ENCODE measurements at places on chromosomes 11 and 22.
A peak's percentile ranks its signal among the peaks of the same experiment; 100 is the strongest.

- no peak for DNase-seq
Measured at GRCh38 chr11:73971175-73971719, 11.4 kb downstream of the UCP2 start.

DNA sequence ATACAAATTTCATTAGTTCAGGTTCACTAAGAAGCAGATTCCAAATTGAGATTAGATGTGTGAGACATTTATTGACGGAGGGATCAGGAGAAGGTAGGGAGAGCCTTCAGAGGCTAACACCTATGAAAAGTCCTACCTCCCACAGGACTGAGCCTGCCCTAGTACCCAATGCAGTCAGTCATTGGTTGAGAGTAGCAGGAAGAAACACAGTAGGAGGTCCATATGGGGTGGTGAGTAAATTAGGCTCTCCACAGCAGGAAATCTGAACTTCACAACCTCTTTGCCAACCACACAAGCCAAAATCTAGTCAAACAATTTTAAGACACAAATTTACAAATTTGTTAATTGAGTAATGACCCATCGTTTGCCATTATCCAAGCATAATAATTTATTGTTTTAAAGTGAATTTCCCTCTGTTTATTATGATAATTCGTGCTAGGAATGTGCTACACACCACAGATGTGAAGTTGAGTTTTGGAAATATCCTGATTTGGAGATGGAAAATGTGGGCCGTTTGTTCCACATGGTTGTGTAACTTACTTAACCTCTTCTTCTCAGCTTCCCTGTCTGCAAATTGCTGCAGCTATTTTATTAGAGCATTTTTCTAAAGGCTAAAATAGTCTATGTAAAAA, 542.1 kb downstream of the ETS1 start:
- no peak for DNase-seq

- DNase-seq = no peak
Measured at GRCh38 chr11:34273099-34273498, 84.7 kb downstream of the ABTB2 start.

DNA sequence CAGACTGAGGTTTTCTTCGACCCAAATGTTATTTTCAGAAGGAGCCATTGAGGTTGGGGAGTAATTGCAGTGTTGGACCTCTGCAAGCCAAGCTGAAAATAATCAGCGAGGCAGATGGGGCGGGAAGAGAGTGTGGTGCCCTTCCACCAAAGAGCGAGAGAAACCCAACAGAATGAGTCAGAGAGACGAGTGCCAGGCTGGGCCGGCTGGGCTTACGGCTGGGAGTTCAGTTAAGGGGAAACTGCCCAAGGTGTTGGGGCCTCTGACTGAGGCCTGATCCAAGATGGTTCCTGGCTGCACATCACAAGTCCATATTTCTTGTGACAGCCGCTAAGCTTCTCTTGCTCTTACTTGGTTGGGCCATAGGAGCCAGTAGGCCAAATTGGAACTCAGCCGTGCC, 30.4 kb upstream of the CREB3L1 start:
- no peak for DNase-seq

- no peak for DNase-seq
Measured at GRCh38 chr22:30865656-30866055, 102.9 kb downstream of the MORC2 start.

DNA sequence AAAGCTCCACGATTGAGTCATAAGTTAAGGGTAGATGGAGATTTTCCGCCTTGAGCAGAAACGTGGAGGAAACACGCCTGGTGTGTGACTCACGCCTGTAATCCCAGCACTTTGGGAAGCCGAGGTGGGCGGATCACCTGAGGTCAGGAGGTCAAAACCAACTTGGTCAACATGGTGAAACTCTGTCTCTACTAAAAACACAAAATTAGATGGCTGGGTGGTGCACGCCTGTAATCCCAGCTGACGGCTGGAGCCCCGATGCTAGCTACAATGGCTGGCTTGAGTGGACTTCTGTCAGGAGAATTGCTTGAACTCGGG, 17.3 kb upstream of the DGCR8 start:
- DNase-seq = no peak

DNA sequence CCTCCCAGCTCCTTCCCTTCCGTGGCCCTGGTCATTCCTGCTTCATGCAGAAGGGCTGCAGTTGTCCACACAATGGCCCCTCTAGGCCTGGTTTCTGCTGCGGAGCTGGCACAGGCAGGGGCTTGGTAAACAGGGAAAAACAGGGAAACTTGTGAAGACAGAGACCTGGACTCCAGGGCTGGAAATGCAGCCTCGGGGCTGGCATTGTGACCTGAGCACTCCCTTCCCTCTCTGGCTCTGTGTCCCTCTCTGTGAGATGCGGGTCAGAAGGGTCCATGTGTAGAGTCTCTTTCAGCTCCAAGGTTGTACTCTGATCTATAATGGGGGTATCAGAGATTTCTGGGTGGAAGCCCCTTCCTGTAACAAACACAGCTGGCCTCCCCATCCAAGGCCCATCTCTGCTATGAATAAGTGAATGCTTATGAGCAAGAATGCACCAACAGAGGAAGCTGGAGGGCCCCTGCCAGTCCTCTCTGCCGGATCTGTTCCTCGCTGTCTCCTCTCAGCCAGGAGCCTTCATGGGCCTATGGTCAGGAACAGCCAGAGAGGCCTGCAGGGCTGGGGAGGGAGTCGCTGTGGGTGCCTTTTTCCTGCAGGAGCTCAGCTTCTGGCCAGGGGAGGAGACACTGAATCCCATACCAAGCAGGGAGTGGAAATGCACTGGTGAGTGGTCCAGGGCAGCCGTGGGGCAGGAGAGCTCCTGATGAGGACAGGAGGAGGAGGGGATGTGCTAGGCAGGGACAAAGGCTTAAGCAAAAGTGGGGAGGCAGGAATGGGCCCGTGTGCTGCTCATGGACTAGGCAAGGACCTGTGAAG, 6.7 kb upstream of the DERL3 start:
- no peak for DNase-seq

GRCh38 chr11:64911142-64911541, 5.9 kb downstream of the ATG2A start:
- DNase-seq = no peak

DNA sequence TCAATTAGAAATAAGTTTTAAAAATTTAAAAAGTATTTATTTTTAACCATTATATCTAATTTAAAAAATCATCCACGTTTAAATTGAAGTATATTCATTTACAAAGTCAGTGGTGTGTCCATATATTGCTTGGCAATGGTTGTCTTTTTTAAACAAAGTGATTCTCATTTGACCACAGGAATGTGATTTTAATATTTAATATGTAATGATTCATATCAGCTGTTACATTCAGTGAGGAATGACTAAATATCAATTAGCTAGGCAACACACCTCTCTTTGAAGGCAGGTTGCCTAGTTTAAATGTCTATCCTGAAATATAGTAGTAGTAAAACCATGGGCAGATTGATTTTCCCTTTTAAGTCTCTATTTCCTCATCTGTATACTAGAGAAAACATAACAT, 392.2 kb upstream of the CCDC179 start:
- no peak for DNase-seq

DNA sequence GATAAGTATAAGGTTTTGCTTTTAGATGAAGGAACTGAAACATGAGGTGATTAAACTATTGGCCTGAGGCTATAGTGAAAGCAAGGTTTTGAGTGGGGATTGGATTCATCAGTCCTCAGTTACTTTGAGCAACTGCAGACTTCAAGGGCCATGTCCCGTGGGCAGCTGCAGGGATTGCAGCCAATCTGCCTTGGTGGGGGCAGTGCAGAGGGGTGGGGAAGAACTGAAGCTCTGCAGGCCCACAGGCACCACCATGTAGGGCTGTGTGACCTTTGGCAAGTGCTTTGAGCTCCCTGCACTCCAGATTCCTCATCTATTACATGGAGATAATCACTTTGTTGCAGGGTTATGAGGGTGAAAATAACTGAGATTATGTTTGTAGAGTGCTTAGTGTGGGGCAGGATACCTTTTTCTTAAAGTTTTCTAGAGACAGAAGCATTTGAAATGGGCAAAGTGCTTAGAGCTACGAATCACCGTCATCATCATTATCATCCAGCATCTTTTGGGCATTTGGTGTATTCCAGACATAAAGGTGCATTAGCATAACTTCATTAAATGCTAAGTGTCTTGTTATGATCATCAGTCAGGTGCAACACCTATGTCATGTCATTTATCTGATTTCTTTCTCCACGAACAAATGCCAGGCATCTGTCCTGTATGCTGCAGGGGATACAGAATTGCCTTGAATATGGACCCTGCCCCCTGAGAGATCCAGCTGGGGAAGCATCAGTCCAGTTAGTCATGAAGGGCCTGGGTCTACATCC, 72.1 kb upstream of the TENM4 start:
- DNase-seq = no peak

DNA sequence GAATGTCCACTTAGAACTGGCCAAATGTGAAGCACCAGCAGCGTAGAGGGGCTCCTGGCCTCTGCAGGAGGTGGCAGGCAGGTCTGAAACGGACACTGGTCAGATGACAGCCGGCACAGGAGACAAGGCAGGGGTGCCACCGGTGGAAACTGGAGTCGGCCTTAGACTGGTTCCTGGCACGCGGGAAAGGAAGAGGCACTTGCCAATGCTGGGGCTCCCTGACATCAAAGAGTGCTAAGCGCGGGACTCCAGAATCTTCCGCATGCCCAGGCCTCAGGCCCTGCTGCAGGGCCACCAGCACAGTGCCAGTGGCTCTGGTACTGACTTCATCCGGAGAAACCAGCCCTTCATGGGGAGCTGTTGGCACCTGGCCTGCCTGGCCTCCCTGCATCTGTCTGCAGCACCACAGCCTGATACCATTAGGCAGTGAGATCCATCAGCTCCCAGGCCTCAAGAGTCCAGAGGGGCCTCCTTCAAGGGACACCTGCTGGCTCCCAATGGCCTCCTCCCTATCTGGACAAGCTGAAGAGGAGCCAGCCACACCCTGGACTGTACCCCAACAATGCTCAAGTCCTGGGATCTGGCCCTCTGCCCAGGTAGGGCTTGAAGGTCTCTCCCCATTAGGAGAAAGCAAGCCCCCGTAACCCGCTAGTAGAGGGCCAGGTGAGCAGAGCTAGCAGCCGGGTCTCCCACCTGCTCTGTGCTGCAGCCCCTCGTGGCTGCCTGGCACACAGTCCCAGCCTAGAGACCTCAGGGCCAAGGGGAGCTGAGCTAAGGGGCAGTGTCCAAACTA, 29.7 kb upstream of the GNB1L start:
- DNase-seq = no peak

- peak; percentile 55 for DNase-seq
Measured at GRCh38 chr11:3855808-3856491, 486 bp downstream of the STIM1 start.

DNA sequence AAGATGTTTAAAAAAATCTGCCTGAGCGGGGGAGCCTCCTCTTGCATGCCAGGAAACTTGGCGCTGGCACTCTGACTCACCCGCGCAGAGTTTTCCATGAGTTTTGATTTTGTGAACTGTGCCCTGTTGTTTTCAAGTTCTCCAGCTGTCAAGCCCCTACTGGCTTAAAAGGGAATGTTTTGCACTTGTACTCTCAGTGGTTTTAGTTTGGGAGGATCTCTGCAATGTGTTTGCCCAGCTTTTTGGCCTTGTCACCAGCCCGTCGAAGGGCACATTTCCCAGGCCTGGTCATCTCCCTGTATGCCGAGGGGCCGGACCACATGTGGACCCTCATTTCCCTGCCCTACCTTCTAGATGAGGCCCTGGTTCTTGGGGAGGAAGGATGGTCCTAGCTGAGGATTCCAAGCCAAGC, 12.2 kb downstream of the MRGPRF start:
- peak; percentile 73 for DNase-seq

- no peak for DNase-seq
Measured at GRCh38 chr11:75279273-75279672, 38.7 kb downstream of the TPBGL start.

DNA sequence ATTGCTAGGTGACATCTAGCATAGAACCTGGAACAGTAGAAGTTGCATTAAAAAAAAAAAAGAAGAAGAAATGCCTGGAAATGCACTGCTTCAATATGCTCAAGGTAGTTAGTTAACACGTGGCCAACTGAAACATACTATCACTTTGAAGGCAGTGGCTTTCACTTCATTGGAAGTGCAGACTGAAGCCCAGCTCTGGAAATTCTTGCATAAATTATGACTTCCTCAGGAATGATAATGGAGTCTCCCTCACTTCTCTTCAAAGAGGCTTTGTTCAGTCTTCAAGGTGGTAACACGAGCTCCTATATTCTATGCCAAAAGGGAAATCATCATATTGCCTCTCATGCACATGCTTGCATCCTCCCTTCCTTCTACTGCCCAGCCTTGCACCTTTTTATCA, 715.9 kb upstream of the API5 start:
- no peak for DNase-seq

GRCh38 chr11:73531386-73531785, 66.5 kb downstream of the FAM168A start:
- no peak for DNase-seq

GRCh38 chr22:37283393-37283937, 1.2 kb downstream of the CYTH4 start:
- no peak for DNase-seq

GRCh38 chr22:50189184-50189848, 3.6 kb downstream of the TRABD start:
- DNase-seq = no peak

- no peak for DNase-seq
Measured at GRCh38 chr11:87263264-87263838, 225.6 kb downstream of the TMEM135 start.

DNA sequence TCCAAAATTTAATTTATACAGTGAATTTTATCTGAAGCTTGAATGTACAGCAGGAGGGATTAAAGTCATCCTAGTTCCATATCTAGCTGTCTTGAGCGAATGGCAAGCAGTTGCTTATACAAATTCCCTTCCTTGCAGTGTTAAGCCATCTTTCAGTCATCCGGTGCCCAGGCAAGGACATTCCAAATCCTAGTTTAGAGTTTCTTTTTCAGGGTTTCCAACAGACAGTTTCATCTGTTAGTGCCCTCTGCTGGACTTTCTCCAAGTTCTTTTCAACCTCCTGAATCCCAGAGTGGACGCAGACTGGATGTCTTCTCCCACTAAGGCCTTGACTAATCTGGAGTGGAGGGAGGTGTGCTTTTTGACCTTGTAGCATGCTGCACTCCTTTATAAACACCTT, 45.4 kb downstream of the GRAMD1B start:
- DNase-seq = no peak

DNA sequence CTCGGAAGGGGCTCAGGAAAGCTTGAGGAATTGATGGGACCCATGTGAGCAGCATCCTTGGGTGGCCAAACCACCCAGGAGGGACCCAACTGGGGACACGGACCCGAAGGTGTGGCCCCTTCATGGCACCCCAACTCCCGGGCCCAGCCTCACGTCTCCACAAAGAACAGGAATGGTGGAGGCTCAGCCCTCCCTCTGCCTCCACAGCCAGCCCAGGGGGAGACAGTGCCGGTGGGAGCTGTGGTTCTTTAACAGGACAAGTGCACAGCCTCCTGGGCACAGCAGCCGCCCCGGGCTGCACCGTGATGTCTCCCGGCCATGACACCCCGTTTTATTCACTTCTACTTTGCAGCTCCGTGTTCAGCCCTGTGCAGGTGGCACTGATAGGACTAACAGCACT, 587.2 kb downstream of the BRD1 start:
- DNase-seq = no peak

DNA sequence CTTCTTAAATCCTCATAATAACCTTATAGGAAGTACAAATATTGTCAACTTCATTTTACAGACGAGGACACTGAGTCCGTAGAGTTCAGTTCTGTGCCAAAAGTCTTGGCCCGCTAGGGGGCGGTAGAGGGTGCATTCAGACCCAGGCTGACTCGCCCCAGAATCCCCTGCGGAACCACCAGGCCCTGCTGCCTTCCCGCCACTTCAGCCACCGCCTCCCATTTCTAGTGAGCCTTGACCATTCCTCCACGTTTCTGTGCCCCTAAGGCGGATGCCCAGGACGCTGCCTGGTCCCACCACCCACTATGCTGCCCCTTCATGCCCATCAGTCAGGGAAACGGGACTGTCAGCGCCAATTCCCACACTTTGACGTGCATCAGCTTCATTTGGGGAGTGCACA, 19.1 kb downstream of the SYT13 start:
- DNase-seq = no peak
